HEK293T (cell line): ENCODE measurements at places on chromosomes 3 and 15.
A peak's percentile ranks its signal among the peaks of the same experiment; 100 is the strongest.

- DNase-seq, result peak; percentile 85
Measured at GRCh38 chr15:88878720-88879184, 16.6 kb downstream of the HAPLN3 start.

DNA sequence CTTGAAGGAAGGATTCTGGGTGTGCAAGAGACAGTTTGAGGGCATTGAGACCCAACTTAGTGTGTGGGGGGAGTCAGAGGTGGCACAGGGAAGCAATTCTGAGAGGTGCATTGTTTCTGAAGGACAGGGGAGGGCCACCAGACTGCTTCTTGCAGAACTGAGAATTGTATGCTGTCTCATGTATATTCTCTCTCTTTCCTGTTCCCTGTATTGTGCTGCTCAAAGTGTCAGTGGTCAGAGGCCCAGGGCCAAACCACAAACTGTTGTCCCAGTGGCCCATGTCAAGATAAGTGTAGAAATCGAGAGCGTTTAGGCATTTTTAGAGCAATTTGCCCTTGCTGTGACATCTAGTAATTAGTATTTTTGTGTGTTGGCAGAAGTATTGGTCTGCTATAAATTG, 567.1 kb downstream of the EDEM1 start:
- no peak for DNase-seq

- DNase-seq, result no peak
Measured at GRCh38 chr3:121710347-121710746, 39.2 kb downstream of the GOLGB1 start.

- no peak for DNase-seq
Measured at GRCh38 chr3:195876297-195877064, 31.9 kb downstream of the TNK2 start.

DNA sequence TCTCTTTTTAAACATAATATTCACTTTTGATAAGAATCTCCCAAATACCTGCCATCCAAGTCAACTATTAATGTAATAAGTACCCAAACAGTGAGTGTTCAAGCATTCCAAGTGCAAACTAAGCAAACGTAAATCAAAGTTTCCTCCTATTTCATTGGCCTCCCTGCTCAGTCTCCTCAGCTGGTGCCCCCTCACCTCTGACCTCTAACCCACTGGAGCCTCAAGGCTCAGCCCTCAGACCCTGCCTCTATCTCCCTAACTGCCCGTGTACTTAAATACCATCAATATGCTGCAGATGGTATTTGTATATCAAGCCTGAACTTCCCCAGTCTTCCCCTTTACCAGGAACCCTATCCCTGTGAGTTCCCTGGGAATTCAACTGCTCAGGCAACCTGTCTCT, 31.8 kb downstream of the CHSY1 start:
- DNase-seq, result no peak

- no peak for DNase-seq
Measured at GRCh38 chr3:182905623-182906022, 74.7 kb downstream of the DCUN1D1 start.

GRCh38 chr15:64161688-64162477, 939 bp downstream of the PPIB start:
- no peak for DNase-seq

DNA sequence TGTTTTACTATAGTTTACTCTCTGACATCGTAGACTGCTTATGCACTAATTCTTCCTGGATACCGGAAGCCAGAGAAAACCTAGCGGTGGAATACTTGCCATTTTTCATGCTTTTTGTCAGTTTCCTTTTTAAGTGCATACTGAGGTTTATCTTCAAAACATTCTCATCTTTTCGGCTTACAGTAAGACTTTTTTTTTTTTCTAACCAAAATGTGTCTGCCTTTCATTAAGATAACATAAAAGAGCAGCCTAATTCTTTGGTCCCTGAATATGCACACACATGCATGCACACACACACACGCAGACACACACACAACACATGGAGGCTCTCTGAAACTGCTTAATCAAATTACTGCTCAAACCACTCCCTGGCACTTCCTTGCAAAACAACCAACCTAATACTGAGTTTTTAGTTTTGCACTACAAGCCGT, 1.3 kb downstream of the ZNF445 start:
- DNase-seq, result no peak

DNA sequence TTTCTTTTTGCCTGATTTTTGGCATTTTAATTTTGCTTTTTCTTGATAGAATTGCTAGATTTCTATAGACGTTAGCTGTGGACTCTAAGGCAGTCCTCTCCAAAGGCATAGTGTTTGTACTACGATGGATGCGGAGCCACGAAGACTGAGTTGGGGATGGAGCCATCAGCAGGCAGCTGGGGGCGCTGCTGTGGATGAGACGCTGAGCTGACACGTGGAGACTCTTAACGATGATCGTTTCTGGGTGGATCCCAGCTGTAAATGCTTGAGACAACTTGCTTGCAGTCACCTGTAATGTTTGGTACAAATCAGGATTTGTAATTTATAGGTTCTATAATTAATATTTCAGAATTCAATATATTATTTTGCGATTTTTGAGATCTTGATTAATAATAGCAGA, 13.3 kb upstream of the PPP1R2 start:
- DNase-seq, result peak; percentile 45

DNA sequence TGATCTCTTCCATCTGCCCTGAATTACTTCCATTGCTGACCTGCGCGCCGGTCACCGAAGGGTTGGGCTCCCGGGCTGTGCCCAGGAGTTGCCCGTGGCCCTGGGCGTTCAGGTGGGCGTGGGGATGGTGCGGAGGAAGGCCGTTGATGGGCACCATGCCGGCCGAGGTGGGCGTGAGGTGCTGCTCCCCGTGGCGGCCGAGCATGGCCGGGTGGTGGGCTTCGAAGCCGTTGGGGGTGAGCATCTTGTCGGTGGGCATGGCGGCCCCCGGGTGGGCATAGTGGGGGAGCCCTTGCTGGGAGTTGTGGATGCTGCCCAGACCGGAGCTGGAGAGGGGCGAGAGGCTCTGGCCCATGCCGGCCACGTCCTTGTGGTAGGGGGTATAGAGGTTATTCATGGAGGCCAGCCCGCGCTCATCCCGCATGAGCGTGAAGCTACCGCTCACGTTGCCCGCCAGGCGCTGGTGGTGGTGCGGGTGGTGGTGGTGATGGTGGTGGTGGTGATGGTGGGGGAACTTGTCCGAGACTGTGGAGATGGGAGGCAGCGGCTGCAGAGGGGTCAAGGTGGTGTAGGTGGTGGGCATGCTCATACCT, 1.0 kb downstream of the ONECUT1 start:
- DNase-seq, result no peak

DNA sequence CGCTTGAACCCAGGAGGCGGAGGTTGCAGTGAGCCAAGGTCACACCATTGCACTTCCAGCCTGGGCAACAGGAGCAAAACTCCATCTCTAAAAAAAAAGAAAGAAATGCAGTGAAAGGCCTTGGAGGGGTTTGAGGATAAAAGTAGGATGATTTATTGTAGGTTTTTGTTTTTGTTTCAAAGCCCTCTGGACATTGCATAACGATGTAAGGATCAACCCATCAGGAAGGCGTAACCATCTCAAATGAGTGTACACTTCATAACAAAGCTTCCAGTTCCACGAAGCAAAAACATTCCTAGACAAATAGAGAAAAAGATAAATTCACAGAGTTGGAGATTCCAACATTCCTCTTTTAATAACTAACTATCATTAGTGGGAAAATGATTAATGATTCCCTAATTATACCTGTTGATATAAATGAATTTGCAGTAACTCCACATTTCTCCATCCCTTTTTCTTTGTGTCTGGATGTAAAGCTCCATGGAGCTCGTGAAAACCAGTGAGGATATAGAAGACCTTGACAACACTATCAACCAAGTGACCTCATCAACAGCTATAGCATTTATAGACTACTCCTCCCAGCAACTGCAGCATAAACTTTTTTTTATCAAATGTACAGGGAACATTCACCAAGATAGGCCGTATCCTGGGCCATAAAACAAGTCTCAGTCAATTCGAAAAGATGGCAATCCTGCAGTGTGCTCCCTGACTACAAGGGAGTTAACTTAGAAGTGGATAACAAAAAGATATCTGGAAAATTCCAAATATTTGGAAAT, 48.7 kb upstream of the PPP4R2 start:
- DNase-seq, result no peak

DNA sequence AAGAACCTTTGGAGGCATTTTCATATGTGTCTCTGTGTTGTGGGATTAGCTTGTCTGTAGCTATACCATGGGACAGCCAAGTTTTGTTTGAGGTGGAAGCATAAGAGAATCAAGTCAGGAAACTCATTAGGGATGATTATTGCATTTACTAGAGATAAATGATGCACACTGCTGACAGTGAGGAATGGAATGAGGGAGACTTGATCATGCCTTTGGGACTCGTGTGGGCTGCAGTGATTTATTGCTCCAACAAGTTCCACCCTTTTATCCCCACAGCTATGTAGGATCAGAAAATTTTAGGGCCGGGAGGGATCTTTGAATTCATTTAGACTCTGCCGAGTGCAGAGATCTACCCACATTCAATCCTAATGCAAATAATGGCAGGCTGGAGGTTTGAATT, 16.3 kb downstream of the ZNF385D start:
- no peak for DNase-seq

- DNase-seq, result no peak
Measured at GRCh38 chr3:41115069-41115468, 84.2 kb upstream of the CTNNB1 start.

- no peak for DNase-seq
Measured at GRCh38 chr3:13954266-13954665, 74.4 kb upstream of the WNT7A start.

- no peak for DNase-seq
Measured at GRCh38 chr3:151299006-151299405, 17.6 kb downstream of the GPR87 start.

GRCh38 chr15:100728371-100729201, 126.2 kb downstream of the ASB7 start:
- no peak for DNase-seq

GRCh38 chr3:11420066-11420465, 147.9 kb downstream of the ATG7 start:
- no peak for DNase-seq

- no peak for DNase-seq
Measured at GRCh38 chr3:35970793-35971192, 331.5 kb downstream of the ARPP21 start.

DNA sequence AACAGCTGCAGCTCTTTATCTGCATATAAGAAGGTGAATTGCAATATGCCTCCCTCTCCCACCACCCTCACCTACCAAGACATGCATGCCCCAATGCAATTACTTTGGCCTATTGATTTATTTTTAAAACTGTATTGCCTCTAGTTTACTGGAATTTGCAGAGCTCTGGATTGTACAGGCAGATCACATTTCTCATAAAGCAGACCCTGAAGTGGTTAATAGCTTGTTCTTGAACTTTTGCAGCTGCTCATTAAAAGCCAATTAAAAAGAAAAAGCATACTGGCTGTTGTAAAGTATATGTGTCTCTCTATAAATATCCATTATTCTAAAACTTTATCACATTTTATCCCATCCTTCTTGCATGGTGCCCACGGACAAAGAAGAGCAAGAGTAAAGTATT, 221.5 kb upstream of the TOPAZ1 start:
- DNase-seq, result no peak

GRCh38 chr3:122322095-122323075, 2.7 kb upstream of the CSTA start:
- no peak for DNase-seq

DNA sequence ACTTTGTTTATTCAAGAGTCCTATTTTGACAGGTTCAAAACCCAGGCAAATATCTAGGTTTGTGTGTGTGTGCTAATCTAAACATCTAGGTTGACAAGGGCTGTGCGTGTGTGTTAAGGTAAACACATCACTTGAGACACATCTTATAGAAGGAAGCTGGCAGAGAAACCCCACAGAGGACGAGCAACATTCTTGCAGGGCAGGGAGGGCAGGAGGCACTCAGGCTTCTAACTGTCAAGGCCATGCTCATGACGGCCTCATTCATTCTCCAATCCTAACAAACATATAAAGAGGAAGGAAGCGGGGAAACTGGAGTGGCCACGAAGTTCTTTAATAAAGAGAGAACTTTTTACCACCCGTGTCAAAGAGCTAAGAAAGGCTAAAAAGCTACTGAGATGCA, 43.4 kb downstream of the SLCO2A1 start:
- no peak for DNase-seq

- peak; percentile 54 for DNase-seq
Measured at GRCh38 chr3:9399746-9400145, 2.3 kb downstream of the SETD5 start.

GRCh38 chr15:76930831-76931396, 635 bp upstream of the RCN2 start:
- DNase-seq, result no peak

- no peak for DNase-seq
Measured at GRCh38 chr15:70799667-70800450, 36.5 kb upstream of the UACA start.

- no peak for DNase-seq
Measured at GRCh38 chr3:50571486-50571885, 2.2 kb downstream of the HEMK1 start.

DNA sequence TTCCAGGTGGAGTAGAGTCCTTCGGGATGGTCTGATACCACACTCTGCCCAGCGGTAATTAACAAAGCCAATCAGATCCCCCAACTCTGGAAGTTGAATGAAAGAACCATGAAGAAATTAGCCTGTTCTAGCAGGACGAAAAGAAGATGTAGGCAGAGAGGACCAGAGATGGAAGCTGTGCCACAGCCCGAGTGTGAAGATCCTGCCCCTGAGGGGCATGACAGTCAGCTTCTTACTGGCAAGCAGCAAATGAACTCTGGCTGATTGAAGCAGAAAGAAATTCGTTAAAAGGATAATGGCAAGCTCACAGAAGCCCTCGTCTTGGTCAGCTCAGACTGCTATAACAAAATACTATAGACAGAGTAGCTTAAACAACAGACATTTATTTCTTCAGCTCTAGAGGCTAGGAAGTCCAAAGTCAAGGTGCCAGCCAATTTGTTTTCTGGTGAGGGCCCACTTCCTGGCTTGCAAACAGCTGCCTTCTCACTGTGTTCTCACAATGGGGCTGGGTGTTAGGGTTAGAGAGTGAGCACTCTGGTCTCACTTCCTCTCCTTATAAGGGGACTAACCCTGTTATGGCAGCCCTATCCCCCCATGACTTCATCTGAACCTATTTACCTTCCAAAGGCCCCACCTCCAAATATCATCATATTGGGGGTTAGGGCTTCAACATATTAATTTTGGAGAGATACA, 307.1 kb downstream of the VPS13C start:
- no peak for DNase-seq

DNA sequence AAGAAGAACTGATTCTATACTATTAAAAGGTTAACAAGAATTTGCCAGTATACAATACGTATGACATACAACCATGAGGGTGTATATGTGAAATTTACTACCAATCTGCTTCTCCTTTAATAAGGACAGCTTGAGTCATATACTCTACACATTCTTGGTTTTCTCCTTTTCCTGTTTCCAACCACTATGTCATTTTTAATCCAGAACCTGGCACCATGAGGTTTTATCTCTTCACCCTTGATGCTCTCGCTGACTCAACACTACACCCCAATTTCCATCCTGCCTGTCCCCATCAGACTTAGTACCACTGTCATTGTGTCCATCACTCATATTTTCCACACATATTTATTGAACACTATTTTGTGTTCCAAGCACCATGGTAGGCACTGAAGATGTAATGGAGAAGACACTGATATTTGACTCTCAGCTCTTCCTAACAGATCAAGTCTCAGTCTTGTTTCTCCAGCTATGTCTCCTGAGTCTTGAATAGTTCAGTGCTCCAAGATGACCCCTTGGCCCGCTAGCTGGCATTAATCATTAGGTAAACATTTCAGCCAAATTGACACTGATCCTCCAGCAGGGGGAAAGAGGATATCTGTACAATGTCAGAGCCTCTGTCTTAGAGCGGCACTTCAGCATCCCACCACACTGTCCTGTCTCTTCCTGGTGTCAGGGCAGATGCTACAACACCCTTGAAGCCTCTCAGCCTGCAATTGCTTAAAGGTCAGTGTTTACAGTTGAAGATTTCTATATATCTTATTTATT, 11.2 kb upstream of the COL8A1 start:
- DNase-seq, result no peak
